ENCODE measurements at places on chromosomes 3 and 15.
A peak's percentile ranks its signal among the peaks of the same experiment; 100 is the strongest.

GRCh38 chr3:14587740-14588360 is 47.7 kb upstream of the GRIP2 start:
- no peak for DNase-seq

- DNase-seq, result no peak
These were observed 20.1 kb upstream of the PTX3 start for GRCh38 chr3:157416347-157417087.

- DNase-seq, result no peak
These were observed 36.8 kb downstream of the KLHL6 start for GRCh38 chr3:183518491-183519251.

DNA sequence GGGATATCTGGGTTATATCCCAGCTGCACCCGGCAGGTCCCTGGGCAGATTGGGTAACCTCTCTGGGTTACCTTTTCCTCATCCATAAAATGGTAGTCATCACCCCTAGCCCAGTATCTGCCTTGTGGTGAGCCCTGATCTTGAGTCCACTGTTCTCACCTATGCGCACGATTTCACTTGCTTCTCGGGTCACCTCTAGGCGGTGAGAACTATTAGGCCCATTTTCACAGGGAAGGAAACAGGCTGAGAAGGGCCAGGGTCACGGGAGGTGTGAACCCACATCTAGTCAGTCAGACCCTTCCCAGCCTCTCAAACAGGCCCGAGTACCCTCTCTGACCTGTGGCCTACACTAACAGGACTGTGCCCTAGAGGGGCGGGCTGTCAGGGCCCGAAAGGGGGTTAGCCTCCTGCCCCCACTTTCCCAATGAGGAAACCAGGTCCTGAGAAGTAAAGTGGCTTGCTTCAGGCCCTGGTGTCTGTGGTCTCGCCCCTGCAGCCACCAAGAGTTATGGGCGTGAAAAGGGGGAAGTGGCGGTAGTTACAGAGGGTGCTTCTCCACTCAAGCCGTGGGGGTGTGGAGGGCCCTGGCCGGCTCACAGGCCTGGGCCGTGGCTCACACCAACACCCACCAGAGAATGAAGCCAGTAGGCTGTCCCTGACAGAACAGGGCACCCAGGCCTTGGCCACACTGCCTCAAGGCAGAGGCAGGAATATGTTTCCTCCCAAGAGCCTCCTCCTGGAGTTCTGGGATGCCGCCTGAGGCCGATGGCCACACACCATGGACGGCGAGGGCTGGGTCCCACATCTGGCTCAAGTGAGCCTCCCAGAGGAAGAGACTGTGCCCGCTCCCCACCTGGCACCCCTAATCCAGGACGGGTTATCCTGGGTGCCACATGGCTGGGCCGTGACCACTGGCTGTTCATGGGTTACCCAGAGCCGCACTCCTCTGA is 19.5 kb downstream of the PSTPIP1 start:
- peak; percentile 69 for DNase-seq

GRCh38 chr3:4351164-4351855 is 48.1 kb downstream of the SETMAR start:
- DNase-seq, result no peak

DNA sequence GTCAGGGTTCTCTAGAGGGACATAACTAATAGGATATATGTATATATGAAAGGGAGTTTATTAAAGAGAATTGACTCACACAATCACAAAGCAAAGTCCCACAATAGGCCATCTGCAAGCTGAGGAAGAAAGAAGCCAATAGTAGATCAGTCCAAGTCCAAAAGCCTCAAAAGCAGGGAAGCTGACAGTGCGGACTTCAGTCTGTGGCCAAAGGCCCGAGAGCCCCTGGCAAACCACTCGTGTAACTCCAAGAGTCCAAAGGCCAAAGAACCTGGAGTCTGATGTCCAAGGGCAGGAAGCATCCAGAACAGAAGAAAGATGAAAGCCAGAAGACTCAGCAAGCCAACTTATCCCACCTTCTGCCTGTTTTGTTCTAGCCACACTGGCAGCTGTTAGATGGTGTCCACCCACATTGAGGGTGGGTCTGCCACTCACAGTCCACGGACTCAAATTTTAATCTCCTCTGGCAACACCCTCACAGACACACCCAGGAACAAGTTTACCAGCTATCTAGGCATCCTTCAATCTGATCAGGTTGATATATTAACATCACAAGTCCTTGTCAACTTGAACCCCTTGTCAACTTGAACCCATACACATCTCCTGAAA is 54.2 kb upstream of the ACAD9 start:
- no peak for DNase-seq

GRCh38 chr3:117660941-117661817 is 951.6 kb downstream of the TUSC7 start:
- no peak for DNase-seq

- no peak for DNase-seq
These were observed 28.3 kb upstream of the LSAMP start for GRCh38 chr3:116473602-116474001.

DNA sequence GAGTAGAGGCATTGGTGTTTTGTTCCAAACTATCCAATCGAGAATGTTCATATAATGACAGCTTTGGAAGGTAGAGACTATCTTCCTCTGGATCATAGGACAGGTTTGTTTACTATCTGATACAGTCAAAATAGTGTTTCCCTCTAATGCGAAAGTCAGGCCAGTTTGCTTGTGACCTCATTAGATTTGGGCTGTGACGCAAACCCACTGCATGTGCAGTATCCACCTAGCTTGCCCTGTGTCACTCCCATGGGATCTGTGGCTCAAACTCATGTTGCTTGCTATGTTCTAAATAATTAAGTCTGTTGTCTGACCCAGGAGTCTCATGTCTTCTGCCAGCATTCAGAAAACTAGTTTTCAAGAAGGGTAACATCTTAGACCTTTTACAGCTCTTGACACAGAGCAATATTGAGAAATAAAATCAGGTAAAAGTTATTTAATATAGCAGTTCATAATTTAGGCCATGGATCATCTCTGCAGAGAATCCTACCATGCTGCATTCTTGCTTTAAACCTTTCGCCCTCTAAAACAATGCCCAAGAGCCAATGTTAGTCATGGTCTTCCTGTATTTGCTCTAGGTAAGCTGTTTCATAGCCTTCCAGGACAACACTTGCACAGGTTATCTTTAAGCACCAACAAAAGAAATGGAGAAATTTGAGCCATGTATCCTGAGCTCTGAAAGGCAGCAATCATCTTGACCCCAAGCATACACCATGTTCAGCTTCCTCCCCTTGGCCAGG is 26.4 kb downstream of the NIT2 start:
- no peak for DNase-seq

DNA sequence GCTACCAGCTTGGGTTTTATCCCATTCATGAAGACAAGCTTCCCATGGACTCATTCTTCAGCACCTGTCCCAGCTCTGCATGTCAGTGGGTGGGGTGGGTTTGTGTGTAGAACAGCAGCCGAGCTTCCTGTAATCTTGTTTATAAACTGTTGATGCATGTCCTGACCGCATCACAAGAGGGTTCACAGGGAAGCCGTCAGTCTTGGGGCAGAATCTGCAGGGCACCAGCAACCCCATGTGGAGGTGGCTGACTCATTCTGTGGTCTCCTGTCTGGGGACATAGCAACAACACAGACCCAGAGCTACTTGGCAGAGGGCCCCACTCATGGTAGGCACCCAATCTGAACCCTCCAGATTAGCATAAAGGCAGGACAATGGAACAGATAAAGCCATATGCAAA is 35.6 kb downstream of the DAPK2 start:
- DNase-seq, result peak; percentile 74

- no peak for DNase-seq
These were observed 40.6 kb upstream of the NMNAT3 start for GRCh38 chr3:139718415-139718814.

Measured in GDM1 (cell line).